Osteoblast (primary cell): ENCODE measurements at places on chromosomes 6 and 20. TPM values are rescaled to one million over a fixed set of nuclear protein-coding genes. Genes with fewer than 3 reads are reported as not detected.

- H3K4me3 ChIP-seq, result peak overlapping the region; percentile 97
- H3K36me3 ChIP-seq, result peaks cover 8% of the 10 kb centered on the region
- H3K27ac ChIP-seq, result peak overlapping the region; percentile 100
- H3K4me1 ChIP-seq, result peaks cover 13% of the 10 kb centered on the region
- H3K27me3 ChIP-seq, result peaks cover 2% of the 10 kb centered on the region
- DNase-seq, result no peak
These were observed 1.1 kb downstream of the PPIL4 start for GRCh38 chr6:149544646-149545257.

Gene RAB44
- under 0.01 and 0.36 TPM in 2 replicates for total RNA-seq

Gene KCNK16
- total RNA-seq, result not detected in 2 replicates

- H3K36me3 ChIP-seq, result no peaks in the 10 kb centered on the region
- no peaks in the 10 kb centered on the region for H3K27me3 ChIP-seq
- H3K4me1 ChIP-seq, result peaks cover 39% of the 10 kb centered on the region
- peak overlapping the region; percentile 87 for H3K27ac ChIP-seq
These were observed 48.1 kb downstream of the PRL start for GRCh38 chr6:22248513-22249308.

Gene DUSP15
- total RNA-seq, result 1.2 and 1.4 TPM in 2 replicates

GRCh38 chr6:157868835-157869234, 45.8 kb downstream of the SNX9 start:
- peaks cover 10% of the 10 kb centered on the region for H3K4me1 ChIP-seq
- no peak overlapping the region for H3K4me3 ChIP-seq
- H3K27me3 ChIP-seq, result no peaks in the 10 kb centered on the region
- H3K36me3 ChIP-seq, result peaks cover 32% of the 10 kb centered on the region

Gene EGFL8
- 0.29 and 0.36 TPM in 2 replicates for total RNA-seq

DNA sequence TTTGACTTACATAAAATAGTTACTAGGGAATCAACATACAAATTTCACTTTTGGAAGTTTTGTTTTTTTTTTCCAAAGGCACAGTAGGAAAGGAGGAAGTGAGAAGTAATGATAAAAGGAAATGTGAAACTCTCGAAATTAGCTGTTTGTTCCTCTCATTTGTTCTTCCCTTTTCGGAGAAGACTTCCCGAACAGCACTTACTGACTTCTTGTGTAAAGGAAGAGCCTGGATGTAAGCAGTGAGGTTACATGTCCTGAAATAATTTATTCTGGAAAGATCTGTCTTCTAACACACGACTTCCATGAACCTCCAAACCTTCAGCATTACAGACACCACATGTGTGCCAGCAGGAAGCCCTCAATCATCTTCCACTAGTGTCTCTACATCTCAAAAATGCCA, 59.1 kb downstream of the KIF16B start:
- H3K4me1 ChIP-seq, result no peaks in the 10 kb centered on the region
- H3K4me3 ChIP-seq, result no peak overlapping the region
- no peaks in the 10 kb centered on the region for H3K36me3 ChIP-seq
- DNase-seq, result no peak
- no peak overlapping the region for H3K27ac ChIP-seq

DNA sequence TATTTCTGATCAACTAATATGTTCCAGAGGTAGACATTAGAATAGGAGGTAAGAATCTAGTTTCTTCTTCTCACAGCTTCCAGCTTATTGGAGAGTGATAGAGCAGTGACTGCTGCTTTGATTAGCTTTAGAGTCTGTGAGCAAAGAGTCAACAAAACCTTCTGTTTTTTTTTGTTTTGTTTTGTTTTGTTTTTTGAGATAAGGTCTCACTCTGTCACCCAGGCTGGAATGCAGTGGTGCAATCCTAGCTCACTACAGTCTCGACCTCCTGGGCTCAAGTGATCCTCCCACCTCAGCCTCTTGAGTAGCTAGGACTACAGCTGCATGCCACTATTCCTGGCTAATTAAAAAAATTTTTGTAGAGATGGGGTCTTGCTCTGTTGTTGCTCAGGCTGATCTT, 39.3 kb downstream of the TSBP1 start:
- no peak overlapping the region for H3K27ac ChIP-seq
- H3K27me3 ChIP-seq, result peaks cover 4% of the 10 kb centered on the region
- no peak overlapping the region for H3K4me3 ChIP-seq
- H3K4me1 ChIP-seq, result no peaks in the 10 kb centered on the region
- no peaks in the 10 kb centered on the region for H3K36me3 ChIP-seq

DNA sequence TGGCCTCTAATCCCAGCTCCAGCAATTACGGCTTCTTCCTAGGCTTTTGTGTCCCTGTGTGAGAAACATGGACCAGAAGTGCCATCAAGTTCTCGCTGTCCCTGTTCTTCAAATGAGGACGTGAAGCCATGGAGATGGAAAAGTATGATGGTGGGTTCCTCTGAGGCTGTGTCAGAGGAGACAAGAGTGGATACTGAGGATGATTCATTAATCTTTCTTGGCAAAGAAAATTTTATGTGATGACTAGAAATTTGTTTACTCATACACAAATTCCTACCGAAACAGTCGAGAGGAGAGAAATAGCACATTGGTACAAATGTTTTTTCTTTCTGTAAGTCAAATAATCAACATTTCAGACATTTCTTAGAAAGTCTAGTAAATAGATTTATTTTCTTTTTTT, 35.0 kb upstream of the PNRC1 start:
- H3K27me3 ChIP-seq, result peaks cover 3% of the 10 kb centered on the region
- H3K4me3 ChIP-seq, result no peak overlapping the region
- no peak overlapping the region for H3K27ac ChIP-seq
- H3K36me3 ChIP-seq, result no peaks in the 10 kb centered on the region

DNA sequence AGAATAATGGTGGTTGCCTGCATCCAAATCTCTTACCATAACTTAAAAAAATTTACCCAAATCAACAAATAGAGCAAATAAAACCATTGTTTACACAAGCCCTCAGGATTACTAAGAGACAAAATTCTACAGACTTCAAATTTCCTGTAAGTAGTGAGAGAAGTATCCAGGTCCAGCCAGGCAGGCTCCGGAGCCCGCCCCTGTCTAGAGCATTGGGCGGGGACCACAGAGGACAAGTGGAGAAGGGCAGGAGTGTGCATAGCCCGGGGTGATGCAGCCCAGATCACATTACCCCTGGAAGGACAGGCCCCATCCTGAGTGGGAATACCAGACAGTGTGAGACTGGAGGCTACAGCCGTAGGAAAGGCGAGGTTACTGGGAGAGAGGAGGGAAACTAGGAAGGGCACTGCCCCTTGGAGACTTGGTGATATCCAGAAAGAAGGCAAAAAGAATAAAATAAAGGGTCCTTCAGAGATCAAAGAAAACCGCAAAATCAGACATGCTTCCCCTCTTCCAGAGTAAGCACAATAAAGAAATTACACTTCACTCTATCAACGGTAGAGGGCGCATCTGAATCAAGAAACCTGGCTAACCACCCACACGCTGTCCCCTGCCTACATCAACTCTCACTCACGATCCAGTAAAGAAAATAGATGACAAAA, 26.6 kb downstream of the RIN2 start:
- peak overlapping the region; percentile 89 for H3K27ac ChIP-seq
- no peaks in the 10 kb centered on the region for H3K36me3 ChIP-seq
- H3K4me1 ChIP-seq, result peaks cover 36% of the 10 kb centered on the region

DNA sequence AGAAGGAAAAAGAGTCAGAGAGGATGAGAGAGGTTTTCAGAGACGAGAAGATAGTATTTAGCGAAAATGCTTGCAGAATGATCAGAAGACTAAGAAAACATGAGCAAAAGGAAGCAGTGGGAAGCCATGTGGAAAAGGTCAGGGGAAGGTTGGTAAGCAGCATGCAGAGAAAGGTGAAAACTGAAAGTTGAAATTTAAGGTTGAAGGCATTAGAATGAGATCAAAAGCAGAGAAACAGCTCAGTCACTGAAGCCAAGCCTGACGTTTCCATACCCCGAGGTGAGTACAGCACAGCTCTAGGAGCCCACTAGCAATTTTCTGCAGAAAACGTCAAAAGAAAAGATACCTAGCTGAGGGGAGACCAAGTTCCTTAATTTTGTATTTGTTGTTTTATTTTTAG, 19.1 kb upstream of the TFB1M start:
- H3K27ac ChIP-seq, result no peak overlapping the region
- H3K4me3 ChIP-seq, result no peak overlapping the region
- DNase-seq, result no peak
- no peaks in the 10 kb centered on the region for H3K36me3 ChIP-seq

- no peaks in the 10 kb centered on the region for H3K36me3 ChIP-seq
- no peak for DNase-seq
- no peak overlapping the region for H3K27ac ChIP-seq
- no peak overlapping the region for H3K4me3 ChIP-seq
These were observed 99.0 kb upstream of the LGSN start for GRCh38 chr6:63418741-63419140.

DNA sequence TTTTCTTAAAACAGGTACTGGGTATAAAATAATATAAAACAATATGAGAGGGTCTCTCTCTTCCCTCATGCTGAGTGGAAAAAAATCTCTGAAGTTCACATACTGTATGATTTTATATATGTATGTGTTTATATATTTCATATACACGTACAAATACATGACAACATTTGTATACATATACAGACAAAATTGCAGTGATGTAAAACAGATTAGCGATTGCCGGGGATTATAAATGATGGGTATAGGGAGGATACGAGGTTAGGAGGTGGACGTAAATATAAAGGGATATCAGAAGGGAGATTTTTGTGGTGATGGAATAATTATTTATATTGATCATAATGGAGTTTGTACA, 194.8 kb upstream of the PRSS16 start:
- no peak overlapping the region for H3K27ac ChIP-seq
- H3K27me3 ChIP-seq, result no peaks in the 10 kb centered on the region

DNA sequence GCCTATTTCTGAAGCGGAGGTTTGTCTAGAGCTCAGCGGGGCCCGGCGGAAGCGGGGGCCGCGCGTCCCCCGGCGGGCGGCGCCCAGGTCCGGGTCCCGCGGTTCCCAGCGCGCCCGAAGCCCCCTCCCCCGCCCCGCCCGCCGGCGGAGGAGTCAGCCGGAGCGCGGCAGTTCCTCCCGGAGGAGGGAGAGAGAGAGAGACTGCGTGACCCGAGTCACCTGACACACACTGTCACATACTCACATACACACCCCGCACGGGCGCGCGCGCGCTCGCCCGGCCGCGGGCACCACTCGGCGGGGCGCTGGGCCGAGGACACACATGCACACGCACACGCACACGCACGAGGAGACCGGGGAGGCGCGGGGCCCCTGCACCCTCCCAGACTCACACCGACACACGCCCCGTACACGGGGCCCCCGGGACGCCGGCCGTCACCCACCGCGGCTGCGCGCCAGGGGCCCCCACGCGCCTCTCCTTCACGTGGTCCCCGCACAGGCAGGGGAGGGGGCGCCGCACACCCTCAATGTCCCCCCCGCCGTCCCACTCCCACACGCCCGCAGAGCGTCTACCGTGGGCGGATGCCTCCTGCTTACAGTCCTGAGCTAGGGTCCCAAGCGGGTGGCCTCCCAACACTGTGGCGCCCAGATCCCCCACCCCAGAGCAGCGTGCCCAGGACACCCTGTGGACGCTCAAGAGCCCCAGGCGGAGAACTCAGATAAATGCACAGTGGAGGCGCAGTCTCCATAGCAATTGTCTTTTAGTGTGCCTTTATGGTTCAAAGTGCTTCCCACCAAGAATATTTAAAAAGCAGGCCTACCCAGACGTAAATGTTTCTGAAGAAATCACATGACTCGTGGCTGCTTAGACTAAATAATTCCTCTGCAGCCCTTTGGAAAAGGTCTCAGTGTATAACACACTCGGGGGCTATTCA, at the start of gene RRAGD:
Gene RRAGD (minus strand): TSS at position 203 of the 935 bp plus-strand sequence. CDS start 280 bp downstream, outside the sequence.
- peak within 1 kb of the TSS; percentile 63 for H3K4me3 ChIP-seq
- H3K27ac ChIP-seq, result no peak within 1 kb of the TSS
- no peaks in the 10 kb centered on the region for H3K4me1 ChIP-seq
- no peaks in the 10 kb centered on the region for H3K36me3 ChIP-seq
- peaks cover 70% of the 10 kb centered on the region for H3K27me3 ChIP-seq

Gene BMP2
- 1.8 TPM in 2 replicates for total RNA-seq

- no peaks in the 10 kb centered on the region for H3K27me3 ChIP-seq
- DNase-seq, result no peak
- no peak overlapping the region for H3K27ac ChIP-seq
- no peak overlapping the region for H3K4me3 ChIP-seq
- peaks cover 9% of the 10 kb centered on the region for H3K4me1 ChIP-seq
- no peaks in the 10 kb centered on the region for H3K36me3 ChIP-seq
These were observed 276.8 kb downstream of the TENT5A start for GRCh38 chr6:81475646-81476045.

GRCh38 chr6:30219244-30219643, 6.0 kb upstream of the TRIM26 start:
- no peak overlapping the region for H3K4me3 ChIP-seq
- no peaks in the 10 kb centered on the region for H3K36me3 ChIP-seq
- no peak overlapping the region for H3K27ac ChIP-seq
- DNase-seq, result peak; percentile 93

GRCh38 chr6:62286470-62286843, 432 bp upstream of the KHDRBS2 start:
- DNase-seq, result no peak
- no peaks in the 10 kb centered on the region for H3K27me3 ChIP-seq
- no peak overlapping the region for H3K27ac ChIP-seq
- H3K4me3 ChIP-seq, result no peak overlapping the region
- no peaks in the 10 kb centered on the region for H3K4me1 ChIP-seq

DNA sequence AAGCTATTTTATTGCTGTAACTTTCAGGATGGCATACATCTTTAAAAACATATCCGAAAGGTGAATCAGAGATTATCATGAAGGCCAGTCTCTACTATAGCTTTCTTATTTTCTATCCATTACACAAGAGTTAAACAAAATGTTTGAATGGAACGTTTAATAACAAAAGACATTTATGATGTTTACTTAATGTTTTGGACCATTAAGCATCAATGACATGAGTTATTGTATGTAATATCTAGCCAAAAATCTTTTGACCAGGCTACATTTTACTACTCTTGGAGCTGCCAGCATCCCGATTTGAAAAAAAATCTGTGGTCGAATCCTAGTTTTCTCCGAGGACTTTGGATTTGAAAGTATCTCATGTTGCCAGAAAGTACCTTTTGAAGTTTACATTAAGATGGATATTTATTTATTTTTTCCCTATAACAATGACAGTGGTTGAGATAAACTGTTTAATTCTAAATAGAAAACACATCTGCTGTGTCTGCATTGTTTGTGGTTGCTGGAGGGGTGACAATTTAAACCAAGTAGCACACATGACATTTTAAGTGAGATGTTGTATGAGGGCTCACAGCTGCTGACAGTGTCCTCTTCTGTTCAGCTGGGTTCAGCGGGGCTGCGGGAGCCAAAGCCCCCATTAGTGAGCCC, 293.7 kb upstream of the TCF21 start:
- DNase-seq, result peak; percentile 23
- no peaks in the 10 kb centered on the region for H3K36me3 ChIP-seq
- peaks cover 26% of the 10 kb centered on the region for H3K4me1 ChIP-seq
- no peaks in the 10 kb centered on the region for H3K27me3 ChIP-seq

- H3K4me3 ChIP-seq, result peak overlapping the region; percentile 35
- H3K36me3 ChIP-seq, result no peaks in the 10 kb centered on the region
- H3K4me1 ChIP-seq, result peaks cover 7% of the 10 kb centered on the region
These were observed 67.8 kb downstream of the TNFRSF21 start for GRCh38 chr6:47241742-47242482.

DNA sequence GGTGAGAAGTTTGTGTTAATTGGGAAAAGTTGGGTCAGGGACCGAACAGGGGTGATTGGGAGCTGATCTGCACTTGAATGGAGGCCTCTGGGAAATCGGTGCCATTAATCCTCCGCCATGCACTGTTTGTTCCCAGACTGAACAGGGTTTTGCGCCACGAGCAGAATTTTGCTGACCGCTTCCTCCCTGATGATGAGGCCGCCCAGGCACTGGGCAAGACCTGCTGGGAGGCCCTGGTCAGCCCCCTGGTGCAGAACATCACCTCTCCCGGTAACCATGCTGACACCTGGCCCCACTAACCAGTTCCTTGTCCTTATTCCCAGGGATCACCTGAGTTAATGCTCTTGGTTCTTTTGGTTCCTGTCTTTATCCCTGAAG, 21.7 kb downstream of the CUL9 start:
- no peaks in the 10 kb centered on the region for H3K27me3 ChIP-seq
- no peak overlapping the region for H3K27ac ChIP-seq
- H3K36me3 ChIP-seq, result peaks cover 24% of the 10 kb centered on the region
- no peak overlapping the region for H3K4me3 ChIP-seq
